ENCODE measurements at places on chromosomes 12 and 14. TPM values are rescaled to one million over a fixed set of nuclear protein-coding genes. Genes with fewer than 3 reads are reported as not detected.
A peak's percentile ranks its signal among the peaks of the same experiment; 100 is the strongest.

The NANOG gene
- total RNA-seq = not detected

The VRK1 gene
- total RNA-seq = 46.7 TPM

The KLRF2 gene
- total RNA-seq = not detected

The GALNT9 gene
- not detected for total RNA-seq

The SERPINA6 gene
- total RNA-seq = not detected

The FIGNL2 gene
- not detected for total RNA-seq

The SLC8A3 gene
- total RNA-seq = not detected

The TAS2R8 gene
- total RNA-seq = not detected

DNA sequence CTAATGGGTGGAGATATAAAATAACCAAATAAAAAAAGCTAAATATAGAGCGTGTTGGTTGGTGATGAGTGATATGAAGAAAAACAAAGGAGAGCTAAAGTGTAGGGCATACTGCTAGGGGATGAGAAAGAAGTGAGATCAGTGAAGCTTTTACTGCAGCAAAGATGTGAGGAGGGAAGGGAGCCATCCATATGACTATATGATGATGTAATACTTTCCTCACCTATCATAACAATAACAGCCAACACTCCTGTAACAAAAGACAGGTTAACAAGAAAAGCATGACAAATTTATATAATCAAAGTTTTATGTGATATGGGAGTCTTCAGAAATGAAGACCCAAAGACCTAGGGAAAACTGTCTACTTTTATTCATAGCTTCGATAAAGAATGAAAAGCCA, 57.4 kb upstream of the LRFN5 start:
- no peak for DNase-seq
- peak overlapping the region; percentile 29 for H3K4me3 ChIP-seq
- H3K27ac ChIP-seq = peak overlapping the region; percentile 90
- no peaks in the 10 kb centered on the region for H3K36me3 ChIP-seq

DNA sequence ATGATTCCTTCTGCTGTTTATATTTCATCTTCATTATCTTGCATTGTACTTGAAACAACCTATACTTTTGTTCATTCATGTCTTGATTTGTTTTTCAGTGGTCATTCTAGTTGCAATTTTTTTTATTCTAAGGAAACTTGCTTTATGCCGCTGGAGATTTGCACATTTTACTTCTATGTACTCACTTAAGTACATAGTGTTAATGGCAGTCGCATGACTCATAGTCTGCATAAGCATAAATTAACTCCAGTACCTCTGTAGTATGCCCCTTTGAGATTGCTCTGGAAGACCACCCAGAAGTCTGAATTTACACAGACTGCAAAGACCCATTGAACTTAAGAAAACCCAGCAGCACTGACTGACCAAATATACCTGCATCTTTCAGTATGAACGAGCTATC, 77.0 kb downstream of the MSRB3 start:
- H3K4me3 ChIP-seq = no peak overlapping the region
- no peaks in the 10 kb centered on the region for H3K4me1 ChIP-seq
- peak; percentile 14 for DNase-seq
- H3K27me3 ChIP-seq = no peaks in the 10 kb centered on the region

- H3K36me3 ChIP-seq = no peaks in the 10 kb centered on the region
- H3K27me3 ChIP-seq = no peaks in the 10 kb centered on the region
- DNase-seq = no peak
- H3K4me3 ChIP-seq = no peak overlapping the region
- H3K27ac ChIP-seq = 0 out of 2 replicates have a peak overlapping the region, but pooled peaks have one; percentile 2
Observed at GRCh38 chr12:27620121-27620520, 76.1 kb upstream of the REP15 start.

DNA sequence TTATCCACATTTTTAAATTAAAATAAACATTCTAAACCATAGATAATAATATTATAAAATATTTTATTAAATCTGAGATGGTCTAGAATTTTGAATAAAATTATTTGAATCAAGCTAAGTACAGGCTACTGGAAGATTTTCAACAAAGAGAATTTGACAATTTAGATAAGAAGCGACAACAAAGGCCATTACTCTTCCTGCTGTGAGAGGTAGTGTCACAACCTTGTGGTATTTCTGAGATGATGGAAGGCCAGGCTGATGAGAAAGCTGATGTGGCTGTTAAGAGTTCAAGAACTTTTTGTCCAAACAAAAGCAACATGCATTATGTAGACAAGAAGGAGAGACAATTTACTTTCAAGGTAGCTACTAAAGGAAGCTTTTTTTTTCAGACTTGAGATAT, 43.7 kb upstream of the CNTN1 start:
- H3K27ac ChIP-seq = no peak overlapping the region
- DNase-seq = no peak
- H3K4me3 ChIP-seq = no peak overlapping the region
- H3K4me1 ChIP-seq = no peaks in the 10 kb centered on the region
- no peaks in the 10 kb centered on the region for H3K36me3 ChIP-seq

- DNase-seq = no peak
- no peak overlapping the region for H3K27ac ChIP-seq
- peak overlapping the region; percentile 80 for H3K4me3 ChIP-seq
- H3K27me3 ChIP-seq = no peaks in the 10 kb centered on the region
- peaks cover 48% of the 10 kb centered on the region for H3K4me1 ChIP-seq
Observed at GRCh38 chr12:106304001-106304421, 1.5 kb downstream of the TCP11L2 start.

DNA sequence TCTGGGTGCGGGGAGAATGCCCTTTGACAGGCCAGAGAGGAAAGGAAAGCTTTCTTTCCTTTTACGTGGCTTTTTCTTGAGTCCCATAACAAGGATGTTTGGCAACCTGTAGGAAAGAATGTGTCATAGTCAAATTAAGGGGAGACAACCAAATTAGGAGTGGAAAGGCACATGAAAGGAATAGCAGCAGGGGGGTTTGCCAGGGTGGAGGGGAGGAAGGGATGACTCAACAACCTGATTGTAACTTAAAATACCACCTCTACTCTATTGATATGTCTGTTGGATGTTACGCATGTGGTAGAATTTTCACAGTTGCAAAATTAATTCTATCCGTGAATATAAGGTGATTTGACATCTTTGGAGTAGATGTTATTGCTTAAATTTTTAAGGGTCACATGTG, 28.5 kb upstream of the MYBPC1 start:
- no peaks in the 10 kb centered on the region for H3K36me3 ChIP-seq
- H3K27me3 ChIP-seq = peaks cover 35% of the 10 kb centered on the region
- no peaks in the 10 kb centered on the region for H3K4me1 ChIP-seq
- H3K27ac ChIP-seq = no peak overlapping the region
- no peak for DNase-seq
- no peak overlapping the region for H3K4me3 ChIP-seq

GRCh38 chr12:82578725-82579124, 108.0 kb upstream of the TMTC2 start:
- H3K27ac ChIP-seq = no peak overlapping the region
- H3K4me1 ChIP-seq = no peaks in the 10 kb centered on the region
- DNase-seq = no peak
- no peaks in the 10 kb centered on the region for H3K27me3 ChIP-seq
- no peaks in the 10 kb centered on the region for H3K36me3 ChIP-seq
- no peak overlapping the region for H3K4me3 ChIP-seq

DNA sequence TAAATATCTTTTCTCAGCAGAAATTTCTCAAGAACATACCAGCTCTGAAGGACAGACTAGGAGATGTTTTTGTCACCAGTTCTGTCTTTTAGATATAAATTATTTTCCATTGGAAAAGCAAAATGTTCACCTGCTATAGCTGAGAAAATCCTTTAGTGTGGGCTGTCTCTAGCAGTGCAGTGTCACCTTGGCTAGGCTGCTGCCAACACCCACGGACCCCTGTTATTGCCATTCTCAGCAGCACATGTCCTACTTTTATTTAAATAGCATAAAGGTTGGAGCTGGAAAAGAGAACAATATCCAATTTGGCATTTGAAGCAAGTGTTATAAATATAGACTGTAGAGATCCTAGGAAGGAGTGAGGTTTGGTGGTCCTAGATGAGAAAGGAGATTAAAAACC, 156.4 kb downstream of the TPH2 start:
- H3K4me1 ChIP-seq = no peaks in the 10 kb centered on the region
- no peaks in the 10 kb centered on the region for H3K36me3 ChIP-seq
- no peak overlapping the region for H3K4me3 ChIP-seq
- H3K27ac ChIP-seq = no peak overlapping the region
- peaks cover 14% of the 10 kb centered on the region for H3K27me3 ChIP-seq

DNA sequence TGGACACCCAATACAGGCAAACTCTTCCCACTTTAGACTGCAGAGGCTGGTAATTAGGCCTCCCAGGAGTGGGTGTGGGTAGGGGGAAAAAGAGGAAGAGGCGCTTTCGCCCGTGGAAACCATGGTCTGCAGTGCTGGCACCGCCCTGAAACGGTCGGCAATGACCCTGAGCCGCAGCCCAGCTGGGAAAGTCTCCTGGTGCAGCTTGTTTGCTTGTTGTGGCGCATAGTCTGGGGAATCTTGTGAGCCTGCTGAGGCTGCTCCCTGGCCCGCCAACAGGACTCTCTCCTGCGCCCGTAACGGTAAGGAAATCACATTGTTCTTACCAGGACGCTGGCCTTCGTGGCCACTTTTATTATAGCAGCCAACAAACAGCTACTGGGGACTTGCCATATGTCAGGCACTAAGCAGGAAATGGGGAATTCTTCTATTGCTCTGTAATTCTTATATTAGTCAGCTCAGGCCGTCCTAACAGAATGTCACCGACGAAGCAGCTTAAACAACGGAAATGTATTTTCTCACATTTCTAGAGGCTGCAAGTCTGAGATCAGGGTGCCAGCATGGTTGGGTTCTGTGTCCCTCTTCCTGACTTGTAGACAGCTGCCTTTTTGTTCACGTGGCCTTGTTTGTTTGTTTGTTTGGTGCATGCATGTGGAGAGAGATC, 52.5 kb upstream of the RIN3 start:
- H3K4me3 ChIP-seq = no peak overlapping the region
- H3K4me1 ChIP-seq = no peaks in the 10 kb centered on the region
- no peaks in the 10 kb centered on the region for H3K36me3 ChIP-seq
- H3K27me3 ChIP-seq = no peaks in the 10 kb centered on the region
- DNase-seq = peak; percentile 17

DNA sequence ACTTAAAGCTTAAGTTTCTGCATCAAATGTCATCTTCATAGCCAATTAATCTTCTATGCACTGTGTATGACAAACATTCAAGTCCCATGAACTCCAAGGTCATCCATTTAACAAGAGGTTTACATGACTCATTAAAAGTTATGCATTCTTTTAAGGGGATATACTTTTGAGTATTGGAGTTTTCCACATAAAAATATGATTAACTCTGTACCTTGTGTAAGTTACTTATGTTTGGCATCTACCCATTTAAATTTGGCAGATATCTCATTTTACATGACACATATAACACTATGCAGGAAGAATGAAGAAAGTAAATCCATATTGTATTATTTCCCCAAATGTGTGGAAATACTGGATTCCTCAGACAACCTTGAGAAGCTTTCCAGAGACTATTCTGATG, 240.2 kb downstream of the PAX9 start:
- H3K36me3 ChIP-seq = no peaks in the 10 kb centered on the region
- H3K4me3 ChIP-seq = no peak overlapping the region
- H3K4me1 ChIP-seq = peaks cover 16% of the 10 kb centered on the region
- DNase-seq = peak; percentile 87
- peak overlapping the region; percentile 62 for H3K27ac ChIP-seq
- H3K27me3 ChIP-seq = no peaks in the 10 kb centered on the region

- H3K4me1 ChIP-seq = no peaks in the 10 kb centered on the region
- H3K27me3 ChIP-seq = no peaks in the 10 kb centered on the region
- DNase-seq = no peak
- H3K36me3 ChIP-seq = no peaks in the 10 kb centered on the region
Observed at GRCh38 chr14:81963846-81964245, 430.2 kb upstream of the SEL1L start.

- H3K27me3 ChIP-seq = no peaks in the 10 kb centered on the region
- H3K4me1 ChIP-seq = no peaks in the 10 kb centered on the region
- peak; percentile 78 for DNase-seq
- no peak overlapping the region for H3K4me3 ChIP-seq
- no peaks in the 10 kb centered on the region for H3K36me3 ChIP-seq
Observed at GRCh38 chr12:34625116-34625515, 602.8 kb downstream of the ALG10 start.

- H3K27ac ChIP-seq = peak overlapping the region; percentile 58
- H3K4me1 ChIP-seq = peaks cover 37% of the 10 kb centered on the region
- DNase-seq = peak; percentile 52
- no peak overlapping the region for H3K4me3 ChIP-seq
- no peaks in the 10 kb centered on the region for H3K27me3 ChIP-seq
- peaks cover 24% of the 10 kb centered on the region for H3K36me3 ChIP-seq
Observed at GRCh38 chr14:104694991-104695659, 5.7 kb downstream of the INF2 start.

DNA sequence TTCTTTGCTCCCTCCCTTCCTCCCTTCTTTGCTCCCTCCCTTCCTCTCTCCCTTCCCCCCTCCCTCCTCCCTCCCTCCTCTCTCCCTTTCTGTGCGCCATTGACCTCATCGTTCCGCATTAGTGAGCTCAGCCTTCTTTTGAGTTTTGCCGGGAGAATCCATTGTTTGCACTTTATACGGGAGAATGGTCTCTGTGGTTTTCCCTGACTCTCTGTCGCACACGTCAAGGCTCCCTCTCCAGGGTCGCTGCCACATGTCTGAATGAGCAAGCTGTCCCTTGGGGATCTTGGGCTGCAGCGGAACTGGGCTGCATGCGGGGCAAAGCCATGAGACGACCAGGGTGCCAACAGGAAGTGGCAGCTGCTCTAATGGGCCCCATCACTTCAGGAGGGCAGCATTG, 118.5 kb downstream of the GLT1D1 start:
- H3K27me3 ChIP-seq = peaks cover 85% of the 10 kb centered on the region
- H3K4me3 ChIP-seq = no peak overlapping the region
- H3K36me3 ChIP-seq = no peaks in the 10 kb centered on the region
- H3K4me1 ChIP-seq = no peaks in the 10 kb centered on the region

DNA sequence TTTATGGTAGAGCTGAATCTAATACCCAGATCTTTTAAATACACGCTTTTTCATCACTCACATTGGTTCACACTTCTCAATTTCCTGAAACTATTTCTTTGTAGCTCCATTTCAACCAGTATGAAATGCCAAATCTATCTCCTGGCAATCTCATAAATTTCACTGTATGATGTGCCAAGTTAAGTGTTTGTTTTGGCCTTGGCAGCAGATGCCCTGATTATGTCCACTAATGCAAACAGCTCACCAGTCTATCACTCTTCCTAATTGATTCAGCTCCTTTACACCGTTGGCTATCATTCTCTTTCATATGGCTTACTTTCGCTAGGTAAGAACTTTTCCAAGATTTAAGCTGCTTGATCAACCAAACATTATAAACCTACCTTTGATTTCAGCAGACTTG, 58.6 kb downstream of the ZFC3H1 start:
- H3K4me1 ChIP-seq = no peaks in the 10 kb centered on the region
- no peak overlapping the region for H3K4me3 ChIP-seq
- H3K27me3 ChIP-seq = no peaks in the 10 kb centered on the region
- DNase-seq = no peak
- H3K27ac ChIP-seq = no peak overlapping the region
- peaks cover 35% of the 10 kb centered on the region for H3K36me3 ChIP-seq

DNA sequence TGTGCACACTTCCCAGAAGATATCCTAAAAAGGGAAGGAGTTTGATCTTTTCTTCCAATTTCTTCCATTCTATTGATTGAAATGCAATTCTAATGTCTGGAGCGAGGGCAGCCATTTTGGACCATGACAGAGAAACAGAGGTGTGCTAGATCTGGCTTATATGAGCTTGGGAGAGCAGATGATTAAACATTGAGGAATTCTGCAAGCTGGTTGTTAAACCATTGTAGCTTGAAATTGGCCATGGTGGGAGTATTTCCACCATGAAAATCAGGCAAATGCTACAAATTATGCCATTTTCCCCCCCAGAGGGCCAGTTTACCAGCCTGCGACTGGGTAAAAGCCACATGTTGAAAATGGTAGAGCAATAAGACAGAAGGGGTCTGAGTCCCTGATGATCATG, 155.0 kb downstream of the PAWR start:
- no peaks in the 10 kb centered on the region for H3K27me3 ChIP-seq
- no peaks in the 10 kb centered on the region for H3K36me3 ChIP-seq
- no peak overlapping the region for H3K27ac ChIP-seq
- DNase-seq = no peak
- peaks cover 35% of the 10 kb centered on the region for H3K4me1 ChIP-seq

Measured in PC-3 (cell line).